ENCODE measurements at places on chromosomes 12 and 14.

DNA sequence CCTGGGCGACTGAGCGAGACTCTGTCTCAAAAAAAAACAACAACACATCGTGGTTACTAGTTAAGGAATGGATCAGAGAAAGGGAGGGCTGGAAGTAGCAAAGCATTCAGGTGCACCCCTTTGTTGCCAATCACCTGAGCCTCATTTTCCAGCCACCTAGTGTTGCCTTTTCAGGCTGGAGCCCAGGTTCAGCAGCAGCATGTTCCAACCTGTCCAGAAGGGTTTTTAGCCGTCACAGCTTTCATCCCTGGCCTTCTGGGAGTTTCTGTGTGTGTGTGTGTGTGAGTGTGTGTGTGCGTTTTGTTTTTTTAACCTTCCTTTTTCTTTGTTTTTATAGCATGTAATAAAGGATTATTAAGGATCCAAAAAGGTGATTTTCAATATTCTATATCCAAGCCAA, 121.1 kb upstream of the ATF1 start:
- no peak for DNase-seq

- no peak for DNase-seq
Measured at GRCh38 chr12:93173178-93173957, 204.4 kb upstream of the NUDT4 start.

DNA sequence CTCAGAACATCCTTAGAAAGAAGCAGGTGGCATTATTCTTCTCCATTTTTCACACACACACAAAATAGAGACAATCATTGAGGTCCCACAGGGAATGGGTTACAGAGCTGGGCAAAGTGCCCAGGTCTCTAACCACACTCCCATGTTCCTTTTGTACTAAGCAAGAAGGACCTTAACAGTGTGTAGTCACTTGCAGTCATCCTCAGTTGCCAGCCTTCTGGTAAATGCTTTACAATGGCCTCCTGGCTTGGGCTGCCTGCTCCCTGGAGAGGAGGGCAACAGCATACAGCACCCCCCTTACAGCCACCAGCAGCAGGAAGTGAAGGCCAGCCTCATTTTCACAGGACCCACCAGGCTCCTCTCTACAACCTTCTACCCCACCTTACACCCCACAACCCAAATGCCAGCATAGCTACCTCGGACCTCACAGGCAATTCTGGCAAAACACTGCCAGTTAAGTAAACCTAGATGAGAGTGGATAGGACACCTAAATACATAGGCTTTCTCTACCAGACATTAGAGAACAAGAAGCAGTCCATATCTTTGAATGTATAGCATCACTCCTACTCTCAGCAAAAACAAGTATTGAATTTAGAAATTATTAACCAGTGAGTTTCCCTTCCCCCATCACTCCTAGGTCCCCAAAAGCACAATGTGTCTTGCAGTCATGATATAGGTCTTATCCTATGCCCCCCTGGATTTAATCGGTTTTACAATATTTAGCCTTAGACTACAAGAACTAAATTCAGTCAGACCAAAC, 88.1 kb downstream of the PPP2R5E start:
- peak; percentile 41 for DNase-seq

DNA sequence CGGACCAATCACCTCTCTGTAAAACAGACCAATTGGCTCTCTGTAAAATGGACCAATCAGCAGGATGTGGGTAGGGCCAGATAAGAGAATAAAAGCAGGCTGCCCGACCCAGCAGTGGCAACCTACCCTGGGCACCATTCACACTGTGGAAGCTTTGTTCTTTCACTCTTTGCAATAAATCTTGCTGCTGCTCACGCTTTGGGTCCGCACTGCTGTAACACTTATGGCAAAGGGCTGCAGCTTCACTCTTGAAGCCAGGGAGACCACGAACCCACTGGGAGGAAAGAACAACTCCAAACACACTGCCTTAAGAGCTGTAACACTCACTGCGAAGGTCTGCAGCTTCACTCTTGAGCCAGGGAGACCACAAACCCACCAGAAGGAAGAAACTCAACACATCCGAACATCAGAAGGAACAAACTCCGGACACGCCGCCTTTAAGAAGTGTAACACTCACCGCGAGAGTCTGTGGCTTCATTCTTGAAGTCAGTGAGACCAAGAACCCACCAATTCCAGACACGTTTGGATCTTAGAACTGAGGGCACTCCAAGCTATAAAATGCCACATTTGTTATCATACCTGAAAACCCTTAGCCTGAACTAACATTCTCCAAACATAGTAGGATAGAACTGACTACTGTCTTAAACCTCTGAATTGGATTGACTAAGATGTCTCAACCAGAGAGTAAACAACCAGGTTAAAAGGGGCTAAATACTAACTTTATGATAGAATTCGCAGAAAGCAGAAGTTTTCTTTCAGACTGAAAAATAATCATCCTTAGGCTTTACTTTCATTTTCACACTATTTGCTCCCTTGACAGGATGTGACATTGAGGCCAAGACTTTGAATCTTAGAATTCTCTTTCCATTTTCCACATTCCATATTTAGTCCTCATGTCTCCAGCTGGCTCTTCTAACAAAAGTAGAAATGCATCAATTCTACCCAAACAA, 33.6 kb downstream of the CDKL1 start:
- DNase-seq: peak; percentile 17

DNA sequence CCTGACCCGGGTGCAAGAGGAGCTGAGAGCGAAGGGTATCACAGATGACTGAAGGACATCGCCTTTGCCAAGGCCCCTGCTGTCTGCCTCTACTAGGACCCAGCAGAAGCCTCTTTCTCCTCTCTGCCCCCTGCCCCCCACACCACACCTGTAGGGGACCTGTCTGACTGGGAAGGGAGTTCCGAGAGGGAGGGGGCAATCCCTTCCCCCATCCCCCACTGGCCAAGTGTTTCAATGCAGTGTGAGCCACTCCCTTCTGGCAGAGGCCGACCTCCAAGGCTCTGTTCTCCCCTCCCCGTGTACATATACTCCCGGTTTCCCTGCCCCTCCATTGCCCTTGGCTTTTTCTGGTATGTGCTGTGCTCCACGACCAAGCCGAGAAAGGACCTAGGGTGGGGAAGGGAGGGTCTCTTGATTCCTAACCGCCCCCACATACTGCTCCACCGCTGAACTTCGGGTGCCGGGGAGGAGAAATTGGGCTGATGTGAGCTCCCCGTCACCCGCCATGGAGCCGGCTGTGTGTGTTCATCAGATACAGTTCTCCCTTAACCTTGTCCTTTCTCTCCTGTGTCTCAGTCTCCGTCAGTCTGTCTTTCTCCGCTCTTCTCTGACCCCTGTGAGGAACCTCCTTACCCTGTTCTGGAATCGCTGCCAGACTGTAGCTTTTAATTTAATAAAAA, 2.0 kb upstream of the ARHGEF25 start:
- no peak for DNase-seq

GRCh38 chr12:106223485-106224354, 24.1 kb downstream of the CKAP4 start:
- DNase-seq: peak; percentile 84

GRCh38 chr12:26122061-26122680, 2.7 kb downstream of the BHLHE41 start:
- peak; percentile 62 for DNase-seq

- no peak for DNase-seq
Measured at GRCh38 chr14:103550451-103551337, 11.8 kb downstream of the BAG5 start.

DNA sequence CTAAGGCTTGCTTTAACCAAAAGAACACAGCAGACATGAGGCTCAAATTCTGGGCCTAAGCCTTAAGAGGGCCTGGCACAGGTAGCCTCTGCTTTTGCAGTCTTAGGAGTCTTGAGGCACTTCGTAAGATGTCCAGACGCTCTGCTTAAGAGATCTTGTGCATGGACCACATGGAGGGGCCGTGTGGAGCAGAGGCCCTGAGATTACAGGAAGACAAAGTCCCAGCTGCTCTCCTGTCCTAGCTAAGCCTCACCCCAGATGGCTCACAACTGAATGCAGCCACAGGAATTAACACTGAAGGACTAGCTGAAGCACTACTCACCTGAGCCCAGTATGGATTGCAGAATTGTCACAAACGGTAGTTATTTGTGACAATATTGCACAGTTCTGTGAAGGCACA, 446.0 kb downstream of the PDZRN4 start:
- no peak for DNase-seq

DNA sequence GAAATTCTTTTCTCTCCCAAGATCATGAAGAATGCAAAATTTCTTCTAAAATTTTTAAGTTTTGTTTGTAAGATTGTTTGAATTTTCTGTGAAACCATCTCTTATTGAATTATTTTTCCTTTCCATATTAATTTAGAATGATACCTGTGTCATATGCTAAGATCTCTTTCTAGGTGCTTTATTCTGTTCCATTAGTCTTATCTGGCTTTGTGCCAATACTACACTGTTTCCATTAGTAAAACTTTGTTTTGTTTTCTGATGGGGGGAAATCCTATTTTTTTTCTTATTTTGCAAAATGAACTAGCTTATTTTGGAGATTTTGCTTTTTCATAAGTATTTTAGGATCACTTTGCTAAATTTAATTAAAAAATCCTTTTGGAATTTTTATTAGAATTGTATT, 193.9 kb downstream of the FUT8 start:
- no peak for DNase-seq

DNA sequence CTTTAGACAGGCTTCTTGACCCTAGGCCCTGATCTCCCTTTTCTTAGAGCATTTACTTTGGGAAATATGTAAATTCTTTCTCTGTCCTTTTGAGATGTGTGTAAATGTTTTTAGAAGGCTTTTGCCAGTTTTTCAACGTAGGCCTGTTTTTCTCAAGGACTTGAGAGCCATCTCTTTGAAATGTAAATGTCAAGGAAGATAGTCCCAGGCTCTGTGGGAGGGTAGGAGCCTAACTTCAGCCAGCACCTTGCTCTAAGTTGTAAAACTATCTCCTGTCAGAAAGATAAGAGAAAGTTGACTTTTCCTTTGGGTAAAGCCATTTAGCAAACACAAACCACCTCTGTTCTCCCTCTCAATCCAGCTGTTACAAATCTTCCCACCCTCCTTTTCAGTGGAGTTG, 219.8 kb downstream of the RPS29 start:
- DNase-seq: no peak

DNA sequence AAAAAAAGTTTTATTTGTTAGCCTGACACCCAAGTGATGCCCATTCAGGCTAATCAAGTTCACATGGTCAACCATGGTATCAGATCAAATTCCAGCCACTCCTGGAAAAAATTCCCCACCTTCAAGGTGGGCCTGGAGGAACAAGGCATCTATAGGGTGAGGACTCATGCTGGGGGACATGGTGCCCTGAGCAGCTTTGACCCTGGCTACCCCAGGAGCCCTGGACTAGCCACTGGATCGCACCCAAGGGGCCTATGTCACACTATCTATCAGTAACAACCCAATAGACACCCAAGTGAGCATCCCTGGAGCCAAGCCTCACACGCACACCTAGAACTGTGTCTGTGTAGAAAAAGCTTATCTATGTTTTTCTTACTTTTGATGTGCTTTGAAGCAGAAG, 4.1 kb upstream of the NCOR2 start:
- DNase-seq: no peak

- peak; percentile 71 for DNase-seq
Measured at GRCh38 chr14:86038387-86039042, 508.6 kb downstream of the FLRT2 start.

DNA sequence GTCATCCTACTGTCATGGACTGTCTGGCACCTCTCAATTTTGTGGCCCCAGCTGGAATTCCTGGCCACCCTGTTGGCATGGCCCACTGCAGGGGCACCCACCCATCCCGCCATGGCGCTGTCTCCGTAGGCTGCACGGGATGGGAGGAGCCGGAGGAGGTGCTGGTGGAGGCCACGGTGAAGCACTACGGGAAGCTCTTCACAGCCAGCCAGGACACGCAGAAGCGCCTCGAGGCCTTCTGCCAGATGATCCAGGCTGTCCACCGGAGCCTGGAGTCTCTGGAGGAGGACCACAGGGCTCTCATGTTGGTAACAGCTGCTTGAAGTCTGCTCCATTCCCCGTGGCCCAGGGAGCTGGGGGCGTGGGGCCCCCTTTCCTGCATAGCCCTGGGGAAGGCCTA, 3.9 kb downstream of the CCDC197 start:
- DNase-seq: no peak

GRCh38 chr14:95651821-95652583, 34.2 kb upstream of the TCL1B start:
- no peak for DNase-seq

DNA sequence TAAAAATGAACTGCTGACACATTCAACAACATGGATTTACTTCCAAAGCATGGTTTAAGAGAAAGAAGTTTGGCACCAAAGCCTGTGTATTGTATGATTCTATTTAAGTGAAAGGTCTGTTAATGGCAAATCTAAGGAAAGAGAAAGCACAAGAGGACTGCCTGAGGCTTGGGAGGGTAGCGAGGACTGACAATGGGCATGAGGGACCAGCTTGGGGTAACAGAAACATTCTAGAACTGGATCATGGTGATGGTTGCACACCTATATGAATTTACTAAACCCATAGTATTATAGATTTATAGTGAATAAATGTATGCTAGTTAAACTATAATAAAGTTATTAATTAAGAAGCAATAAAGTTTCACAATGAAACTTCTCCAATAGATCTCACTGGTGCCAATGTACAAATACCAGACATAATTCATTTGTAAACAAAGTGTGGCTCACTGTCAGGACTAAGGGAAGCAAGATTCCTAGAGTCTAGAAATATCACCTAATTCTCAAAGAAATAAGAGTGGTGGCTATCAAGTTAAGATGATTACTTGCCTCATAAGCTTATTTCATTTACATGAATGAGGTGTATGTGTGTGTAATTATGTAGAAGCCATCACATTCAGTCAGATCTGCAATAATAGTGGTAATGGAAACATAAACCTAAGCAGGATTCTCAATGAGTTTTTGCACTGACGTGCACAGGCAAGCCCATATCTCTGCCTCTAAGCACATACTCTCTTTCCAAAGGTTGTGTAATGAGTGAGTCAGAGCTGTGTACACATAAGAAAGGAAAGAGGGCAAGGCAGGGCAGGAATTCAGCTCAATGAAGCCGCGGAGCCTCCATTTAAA, 353.4 kb downstream of the KCNH5 start:
- DNase-seq: peak; percentile 97

GRCh38 chr14:104110491-104111209, 25.1 kb downstream of the ASPG start:
- no peak for DNase-seq

DNA sequence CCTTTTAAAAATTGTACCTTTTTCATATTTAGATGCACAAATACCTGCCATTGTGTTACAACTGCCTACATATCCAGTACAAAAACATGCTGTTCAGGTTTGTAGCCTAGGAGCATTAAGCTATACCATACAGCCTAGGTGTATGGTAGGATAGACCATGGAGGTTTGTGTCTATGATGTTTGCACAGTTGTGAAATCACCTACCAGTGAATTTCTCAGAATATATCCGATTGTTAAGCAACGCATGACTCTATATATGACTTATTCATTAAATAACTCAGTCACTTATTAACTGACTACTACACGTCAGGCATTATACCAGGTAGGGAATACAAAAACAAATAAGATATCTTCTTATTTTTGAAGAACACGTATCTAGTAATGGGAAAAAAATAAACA, 26.2 kb upstream of the ETNK1 start:
- no peak for DNase-seq
